ENCODE measurements at places on chromosomes 12 and 14. TPM values are rescaled to one million over a fixed set of nuclear protein-coding genes. Genes with fewer than 3 reads are reported as not detected.

TEX52 gene
- total RNA-seq: not detected

KRT2 gene
- not detected for total RNA-seq

MIPOL1 gene
- 0.18 TPM for total RNA-seq

ACOT4 gene
- 0.83 TPM for total RNA-seq

ASCL1 gene
- not detected for total RNA-seq

PZP gene
- total RNA-seq: not detected

Data from activated CD4-positive, alpha-beta memory T cell treated with anti-CD3 and anti-CD28 coated beads, Interleukin-2, amount 10 ng/mL, durations not matched to agents 7 days and 5 days (primary cell).